CD4-positive, alpha-beta T cell treated with Interleukin-15 for 4 hours (primary cell): ENCODE measurements at places on chromosomes 11 and 22.

GRCh38 chr11:9211322-9211721, 53.8 kb downstream of the DENND5A start:
- DNase-seq = no peak

GRCh38 chr11:124639186-124639585, 16.5 kb downstream of the TBRG1 start:
- no peak for DNase-seq

DNA sequence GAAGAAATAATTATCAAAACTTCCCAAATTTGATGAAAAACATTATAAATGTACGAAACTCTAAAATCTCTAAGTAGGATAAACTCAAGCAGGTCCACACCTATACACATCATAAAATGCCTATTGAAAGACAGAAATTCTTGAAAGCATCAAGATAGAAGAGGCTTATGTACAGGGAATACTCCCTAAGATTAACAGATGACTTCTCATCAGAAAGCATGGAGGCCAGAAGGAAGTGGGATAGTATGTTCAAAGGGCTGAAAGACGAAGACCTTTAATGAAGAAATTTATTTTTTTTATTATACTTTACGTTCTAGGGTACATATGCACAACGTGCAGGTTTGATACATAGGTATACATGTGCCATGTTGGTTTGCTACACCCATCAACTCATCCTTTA, 45.3 kb upstream of the KCNA4 start:
- DNase-seq = no peak

- DNase-seq = no peak
Observed at GRCh38 chr11:112017538-112017937, 7.7 kb upstream of the DLAT start.

GRCh38 chr11:74683941-74684481, 47.2 kb downstream of the CHRDL2 start:
- no peak for DNase-seq

DNA sequence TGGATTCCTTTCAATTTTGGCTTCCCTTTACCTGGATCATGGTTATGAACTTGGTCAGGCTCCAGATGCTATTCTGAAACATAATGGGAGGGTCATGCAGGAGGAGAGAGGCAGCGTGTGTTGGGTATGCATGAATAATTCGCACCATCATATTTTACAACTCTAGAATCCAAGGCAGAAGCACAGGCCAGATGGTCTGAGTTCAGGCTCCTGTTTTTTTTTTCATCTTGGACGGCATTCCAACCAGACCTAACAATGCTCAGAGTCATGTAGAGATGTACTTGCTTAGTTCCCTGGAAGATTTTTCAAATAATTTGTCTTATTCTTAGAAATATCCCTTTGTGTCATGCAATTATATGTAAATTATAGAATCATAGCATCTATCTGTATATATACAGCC, 393.5 kb downstream of the JRKL start:
- no peak for DNase-seq

GRCh38 chr11:19805827-19806226, 93.2 kb downstream of the NAV2 start:
- DNase-seq = no peak

GRCh38 chr11:126880872-126881271, 119.7 kb downstream of the KIRREL3 start:
- no peak for DNase-seq

- no peak for DNase-seq
Observed at GRCh38 chr22:43114958-43115357, 4.4 kb downstream of the BIK start.

DNA sequence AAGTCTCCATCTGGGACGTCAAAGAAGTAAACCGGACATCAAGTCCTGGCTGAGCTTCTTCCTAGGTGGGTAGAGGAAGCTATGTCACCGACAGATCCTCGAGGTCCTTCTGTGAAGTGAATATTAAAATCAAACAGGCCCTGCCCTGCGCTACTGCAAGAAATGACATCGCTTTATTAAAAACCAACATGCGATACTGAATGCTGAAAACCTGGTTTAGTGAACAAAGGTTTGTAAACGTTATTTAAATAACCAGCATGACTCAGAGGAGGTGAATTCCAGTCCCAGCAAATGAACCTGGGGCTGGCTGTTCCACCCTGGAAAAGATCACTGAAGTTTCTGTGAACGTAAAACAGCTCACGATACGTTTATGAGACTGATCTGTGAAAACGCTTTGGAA, 645 bp downstream of the RTCB start:
- DNase-seq = peak; percentile 30

GRCh38 chr22:21951931-21952465, 650 bp downstream of the PPM1F start:
- DNase-seq = no peak

- DNase-seq = no peak
Observed at GRCh38 chr11:82756765-82757639, 23.3 kb upstream of the FAM181B start.

DNA sequence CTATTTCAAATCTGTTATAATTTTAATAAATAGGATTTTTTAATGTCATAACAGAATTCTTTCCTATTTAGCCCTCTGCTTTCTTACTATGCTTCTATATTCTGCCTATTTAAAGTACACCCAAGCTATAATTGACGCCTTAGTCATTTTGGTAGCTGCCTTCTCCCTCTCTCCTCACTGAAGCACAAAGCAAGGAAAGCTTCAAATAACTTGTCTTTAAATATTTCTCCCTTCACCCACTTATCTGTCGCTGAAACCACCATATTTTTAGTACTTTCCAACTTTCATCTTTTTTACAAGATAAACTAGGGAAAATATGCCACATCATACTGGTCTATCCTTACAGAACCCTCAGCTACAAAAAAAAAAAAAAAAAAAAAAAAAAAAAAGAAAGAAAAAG, 127.9 kb downstream of the ENTHD1 start:
- DNase-seq = no peak

DNA sequence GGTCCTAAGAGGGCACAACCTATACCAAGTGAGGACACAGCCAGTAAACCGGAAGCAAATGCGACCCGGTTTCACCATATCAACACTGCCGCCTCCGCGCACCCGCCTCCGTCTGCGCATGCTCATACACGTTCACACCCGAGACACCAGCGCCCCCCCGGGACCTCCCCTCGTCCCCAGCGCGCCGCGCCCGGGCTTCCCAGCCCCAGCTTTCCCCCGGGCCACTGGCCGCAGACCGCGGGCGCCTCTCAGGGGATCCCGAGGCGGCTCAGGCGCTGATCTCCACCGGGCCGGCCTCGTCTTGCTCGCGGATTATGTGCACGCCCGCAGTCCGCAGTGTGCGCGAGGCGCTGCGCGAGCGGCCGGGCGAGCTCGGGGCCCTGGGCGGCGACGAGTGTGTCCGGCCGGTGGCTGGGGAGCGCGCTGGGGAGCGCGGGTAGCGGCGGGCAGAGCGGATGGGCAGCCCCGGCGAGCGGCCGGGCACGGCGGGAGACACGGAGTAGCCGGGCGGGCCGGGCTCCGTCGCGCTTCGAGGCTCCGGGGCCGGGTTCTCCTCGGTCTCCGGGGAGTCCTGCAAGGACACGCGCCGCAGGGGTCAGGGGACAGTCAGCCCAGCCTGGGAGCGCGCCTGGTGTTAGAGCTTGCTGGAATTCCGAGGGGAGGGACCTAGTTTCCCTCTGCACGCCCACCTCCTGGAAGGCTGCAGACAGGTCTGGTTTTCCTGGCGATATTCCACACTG, 2.0 kb downstream of the HEPN1 start:
- DNase-seq = peak; percentile 78

DNA sequence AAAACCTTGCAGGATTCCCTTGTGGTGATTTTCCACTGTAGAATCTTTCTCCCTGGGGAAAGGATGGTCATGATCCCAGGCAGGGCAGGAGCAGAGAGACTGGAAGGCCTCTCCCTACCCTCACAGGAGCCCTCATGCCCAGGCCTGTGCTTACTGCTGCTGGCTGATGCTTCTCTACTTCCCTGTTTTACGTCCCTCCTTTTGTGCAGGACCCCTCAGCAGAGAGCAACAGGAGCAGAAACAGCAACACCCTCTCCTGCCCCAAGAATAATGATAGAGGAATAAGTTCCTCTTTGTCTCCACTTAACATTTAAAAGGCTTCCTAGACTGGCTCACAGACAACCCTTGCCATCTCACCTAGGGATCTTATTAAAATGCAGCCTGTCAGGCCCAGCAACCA, 3.6 kb downstream of the ISX start:
- DNase-seq = no peak

DNA sequence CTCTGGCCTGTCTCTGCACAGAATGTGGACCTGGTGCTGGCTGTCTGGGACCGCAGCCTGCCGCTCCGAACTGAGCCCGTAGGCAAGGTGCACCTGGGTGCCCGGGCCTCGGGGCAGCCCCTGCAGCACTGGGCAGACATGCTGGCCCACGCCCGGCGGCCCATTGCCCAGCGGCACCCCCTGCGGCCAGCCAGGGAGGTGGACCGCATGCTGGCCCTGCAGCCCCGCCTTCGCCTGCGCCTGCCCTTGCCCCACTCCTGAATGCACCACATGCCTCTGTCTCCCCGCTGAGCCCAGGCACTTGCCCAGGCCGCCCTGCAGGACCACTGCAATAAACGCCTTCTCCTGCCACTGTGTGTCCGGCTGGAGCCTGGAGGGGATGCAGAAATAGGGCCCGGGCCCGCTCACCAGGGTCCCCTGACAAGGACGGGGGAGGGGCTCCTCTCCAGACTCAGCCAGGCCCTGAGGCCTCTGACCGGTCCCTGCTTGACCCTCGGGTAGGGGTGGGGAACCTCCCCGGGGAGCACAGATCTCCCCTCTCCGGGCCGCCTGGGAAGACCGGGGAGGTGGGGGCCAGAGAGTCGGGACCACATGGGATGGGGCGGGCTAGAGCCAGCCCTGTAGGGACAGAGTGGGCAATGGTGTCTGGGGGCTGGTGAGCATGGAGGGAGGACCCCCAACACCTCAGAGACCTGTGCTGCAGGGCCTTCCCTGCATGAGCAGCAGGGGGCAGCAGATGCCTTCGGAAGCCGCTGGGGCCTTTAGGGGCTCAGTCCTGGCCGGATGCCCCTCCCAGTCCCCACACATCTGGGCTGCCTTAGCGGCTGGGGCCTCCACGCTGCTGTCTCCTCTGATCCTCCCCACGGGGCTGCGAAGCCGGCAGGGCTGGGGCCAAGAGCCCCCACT, 1.4 kb upstream of the TNNI2 start:
- DNase-seq = peak; percentile 79

GRCh38 chr11:124643605-124644425, 21.2 kb downstream of the TBRG1 start:
- no peak for DNase-seq

- DNase-seq = no peak
Observed at GRCh38 chr22:28172892-28173670, 254.0 kb upstream of the PITPNB start.
